ENCODE measurements at places on chromosomes 11 and 22. TPM values are rescaled to one million over a fixed set of nuclear protein-coding genes. Genes with fewer than 3 reads are reported as not detected.

DNA sequence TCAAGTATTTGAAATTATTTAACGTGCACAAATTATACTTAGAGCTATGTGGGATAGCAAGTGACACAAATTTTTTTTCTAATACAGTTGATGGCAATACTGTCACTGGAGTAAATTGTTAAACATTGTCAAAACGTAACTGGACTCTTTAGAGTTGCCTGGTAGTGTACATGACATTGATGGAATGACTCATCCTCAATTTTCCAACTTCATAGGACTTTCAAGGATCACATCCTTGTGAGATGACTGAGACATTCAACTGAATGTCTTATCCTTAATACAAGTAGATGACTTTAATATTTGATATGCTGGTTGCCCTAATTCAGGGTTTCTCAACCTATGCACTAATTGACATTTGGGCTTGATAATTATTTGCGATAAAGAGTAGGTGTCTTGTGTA, 310.0 kb downstream of the SWAP70 start:
- no peak for DNase-seq

The OR52E8 gene
- not detected for total RNA-seq

DNA sequence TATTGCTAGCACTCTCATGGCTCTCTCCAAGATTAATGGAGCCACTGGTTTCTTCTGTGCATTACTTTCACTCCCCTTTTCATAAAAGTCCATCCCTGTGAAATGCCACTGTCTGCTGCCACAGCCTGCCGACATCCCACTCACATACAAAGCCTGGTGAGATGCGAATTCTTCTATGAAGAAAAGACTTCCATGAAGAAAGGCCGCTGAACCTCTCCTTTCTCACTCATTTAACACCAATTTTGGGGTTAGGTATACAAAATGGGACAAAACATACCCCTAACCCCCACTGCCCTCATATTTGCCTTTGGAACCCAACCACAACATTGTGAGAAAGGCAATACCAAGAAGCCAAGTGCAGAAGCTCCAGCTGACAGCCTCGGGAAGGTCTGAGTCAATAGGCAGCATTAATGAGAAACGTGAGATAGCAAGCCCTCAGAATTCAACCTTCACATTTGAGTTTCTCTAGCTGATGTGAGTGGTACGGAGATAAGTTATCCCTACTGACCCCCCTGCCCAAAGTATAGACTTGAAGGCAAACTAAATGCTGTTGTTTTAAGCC, 156.4 kb downstream of the ATG16L2 start:
- DNase-seq: no peak

DNA sequence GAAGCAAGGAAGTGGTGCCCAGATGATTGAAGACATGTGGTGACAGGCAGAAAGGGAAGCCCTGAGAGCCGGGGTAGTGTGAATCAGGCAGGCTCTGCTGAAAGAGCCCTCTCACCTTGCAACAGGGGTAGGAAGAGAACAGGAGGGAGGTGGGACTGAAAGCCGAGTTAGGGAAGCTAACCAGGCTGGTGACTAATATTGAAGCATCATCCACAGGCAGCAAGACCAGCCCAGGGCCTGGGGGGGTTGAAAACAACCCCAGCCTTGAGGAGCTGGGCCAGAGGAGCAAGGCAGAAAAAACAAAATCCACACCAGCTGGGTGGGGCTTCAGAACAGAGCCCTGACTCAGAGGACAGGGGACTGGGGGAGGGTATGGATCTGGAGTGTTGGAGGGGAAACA, 35.0 kb upstream of the CRTAM start:
- no peak for DNase-seq

DNA sequence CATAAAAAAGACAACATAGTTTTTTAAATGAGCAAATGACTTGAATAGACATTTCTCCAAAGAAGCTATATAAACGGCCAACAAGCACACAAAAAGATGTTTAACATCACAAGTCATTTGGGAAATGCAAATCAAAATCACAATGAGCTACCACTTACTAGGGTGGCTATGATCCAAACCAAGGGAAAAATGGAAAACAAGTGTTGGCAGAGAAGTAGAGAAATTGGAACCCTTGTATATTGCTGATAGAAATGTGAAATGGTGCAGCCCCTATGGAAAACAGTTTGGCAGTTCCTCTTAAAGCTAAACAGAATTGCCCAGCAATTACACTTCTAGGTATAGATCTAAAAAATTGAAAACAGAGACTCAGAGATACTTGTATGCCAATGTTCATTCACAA, 29.0 kb downstream of the PAMR1 start:
- DNase-seq: no peak

- DNase-seq: no peak
These were observed 92.5 kb downstream of the DSCAML1 start for GRCh38 chr11:117704395-117705100.

GRCh38 chr11:1389932-1390568, at the start of gene BRSK2:
TSS of gene BRSK2 (plus strand) at chr11:1389934. CDS start at chr11:1390285, 351 bp downstream.
- no peak for DNase-seq

The CPT1B gene
- total RNA-seq: 3.6 TPM

DNA sequence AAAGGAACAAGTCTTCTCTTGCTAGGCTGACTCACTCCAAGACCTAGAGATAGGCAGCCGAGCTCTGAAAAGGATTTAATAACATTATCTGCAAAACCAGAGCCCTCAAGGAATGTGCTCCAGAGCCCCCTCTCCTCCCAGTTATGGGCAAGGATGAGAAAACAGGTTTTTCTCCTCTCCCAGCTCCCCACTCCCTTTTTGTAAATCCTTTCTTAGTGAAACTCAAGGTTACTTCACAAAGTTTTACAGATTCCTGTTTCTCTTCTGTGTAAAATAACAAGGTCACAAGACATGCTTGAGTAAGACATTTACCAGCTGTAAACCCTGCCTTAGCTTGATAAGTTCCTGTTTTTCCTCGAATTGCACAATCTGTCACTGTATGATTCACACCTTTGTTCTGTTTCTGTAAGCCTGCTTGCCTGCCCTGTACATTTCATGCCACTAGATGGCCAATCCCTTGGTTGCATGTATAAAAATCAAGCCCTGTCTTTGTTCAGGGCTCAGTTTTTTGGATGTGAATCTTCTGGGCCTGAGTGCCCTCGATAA, 489.4 kb downstream of the KCNA4 start:
- DNase-seq: peak; percentile 67

GRCh38 chr11:44742508-44743246, 15.9 kb downstream of the TSPAN18 start:
- no peak for DNase-seq

The PKNOX2 gene
- 0.11 TPM for total RNA-seq

- no peak for DNase-seq
These were observed 15.2 kb upstream of the NUP160 start for GRCh38 chr11:47863189-47863897.

All from endothelial cell of umbilical vein (primary cell).